Calu3 (cell line): ENCODE measurements at places on chromosomes 16 and 17. TPM values are rescaled to one million over a fixed set of nuclear protein-coding genes. Genes with fewer than 3 reads are reported as not detected.

The HS3ST4 gene
- not detected in 2 replicates for total RNA-seq

The BMERB1 gene
- 3.0 TPM in 2 replicates for total RNA-seq

DNA sequence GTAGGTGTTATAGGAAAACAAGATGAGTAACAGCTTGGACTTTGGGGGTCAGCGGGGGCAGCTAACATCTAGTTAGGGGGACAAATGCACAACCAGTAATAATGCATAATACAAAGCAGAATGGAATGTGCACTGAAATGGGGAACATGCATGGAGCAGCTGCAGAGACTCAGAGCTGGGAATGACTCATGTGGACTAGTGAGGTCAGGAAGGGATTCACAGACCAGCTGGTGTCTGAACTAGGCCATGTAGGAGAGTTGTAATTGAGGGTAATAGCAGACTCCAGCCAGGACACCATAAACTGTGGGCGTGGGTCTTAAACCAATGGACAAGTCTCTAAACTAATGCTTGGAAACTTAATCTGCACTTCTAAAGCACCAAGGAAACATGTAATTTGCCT lies 176.8 kb upstream of the ASIC2 start:
- DNase-seq, result no peak

- no peak for DNase-seq
Measured at GRCh38 chr17:4818276-4818675, 11.3 kb downstream of the PLD2 start.

The CD300E gene
- not detected in 2 replicates for total RNA-seq

The P3H4 gene
- total RNA-seq, result 19.9 and 22.5 TPM in 2 replicates

The CDH15 gene
- total RNA-seq, result not detected in 2 replicates
